MCF 10A (cell line): ENCODE measurements at places on chromosomes 13 and 19.

- no peak for DNase-seq
Observed at GRCh38 chr13:72462166-72462565, 265.3 kb downstream of the MZT1 start.

DNA sequence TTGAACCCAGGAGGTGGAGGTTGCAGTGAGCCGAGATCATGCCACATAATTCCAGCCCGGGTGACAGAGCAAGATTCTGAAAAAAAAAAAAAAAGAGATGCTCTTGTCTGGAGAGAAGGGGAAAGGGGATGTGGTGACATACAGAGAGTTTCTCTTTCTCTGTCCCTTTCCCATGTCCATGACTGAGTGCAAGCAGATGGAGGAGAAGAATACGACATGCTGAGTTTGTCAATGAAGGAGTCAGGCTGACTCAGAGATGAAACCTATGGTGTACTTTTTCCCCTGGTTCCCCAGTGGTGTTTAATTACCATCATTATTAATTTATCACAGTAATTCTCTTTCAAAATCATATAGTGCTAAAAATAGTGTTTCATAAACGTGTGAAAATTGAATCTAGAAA, 448.8 kb downstream of the FOXO1 start:
- no peak for DNase-seq

DNA sequence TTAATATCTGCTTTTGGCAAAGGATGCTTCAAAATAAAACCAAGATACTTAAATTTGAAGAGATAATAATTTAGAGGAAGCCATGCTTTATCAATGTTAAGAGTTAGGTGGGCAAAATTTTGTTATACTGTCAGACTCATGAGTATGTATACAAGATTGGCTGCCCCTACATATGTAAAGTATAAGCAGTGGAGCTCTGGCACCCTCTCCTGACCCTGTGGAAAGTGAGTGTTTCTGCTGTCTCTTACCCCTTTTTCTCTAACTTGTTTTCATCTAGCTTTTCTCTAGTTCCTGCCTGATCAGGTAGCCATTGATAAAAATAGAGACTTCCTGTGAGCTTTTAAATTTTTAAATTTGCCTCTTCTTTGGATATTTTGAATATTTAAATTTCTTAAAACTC, 710.9 kb upstream of the SPRY2 start:
- peak; percentile 9 for DNase-seq

DNA sequence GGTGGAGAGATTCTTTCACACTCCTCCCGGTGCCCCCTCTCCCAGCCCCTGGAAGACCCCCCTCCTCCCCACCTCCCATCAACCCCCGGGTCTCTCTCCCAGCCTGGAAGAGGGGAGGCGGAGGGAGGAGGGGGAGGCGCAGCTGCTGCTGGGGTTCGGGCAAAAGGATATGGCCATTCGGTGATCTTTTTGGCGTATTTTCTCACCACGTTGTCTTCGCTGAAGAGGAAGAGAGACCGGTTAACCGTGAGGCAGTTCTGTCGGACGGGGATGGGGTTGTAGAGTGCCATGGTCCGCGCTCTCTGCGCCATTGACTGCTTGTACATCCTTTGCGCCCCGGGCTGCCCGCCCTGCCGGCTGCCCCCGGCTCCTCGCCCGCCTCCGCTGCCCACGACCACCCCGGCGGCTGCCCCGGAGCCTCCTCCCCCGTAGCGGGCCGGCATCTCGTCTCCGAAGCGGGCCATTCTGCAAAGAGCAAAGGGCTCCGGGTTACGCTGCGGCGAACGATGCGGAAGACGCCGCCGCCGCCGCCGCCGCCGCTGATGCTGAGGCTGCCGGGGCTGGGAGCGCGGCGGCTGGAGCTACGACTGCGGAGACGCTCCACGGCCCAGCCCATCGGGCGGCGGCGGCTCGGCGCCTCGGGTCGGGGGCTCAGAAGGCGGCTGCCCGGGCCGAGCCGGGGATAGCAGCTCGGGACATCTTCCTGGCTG, 363 bp downstream of the CACNA1A start:
- DNase-seq = no peak

- no peak for DNase-seq
Observed at GRCh38 chr13:32737679-32738078, 151.4 kb downstream of the PDS5B start.

- DNase-seq = no peak
Observed at GRCh38 chr13:36430247-36431203, 1.8 kb upstream of the CCNA1 start.

GRCh38 chr19:30222428-30222873, 149.7 kb upstream of the ZNF536 start:
- no peak for DNase-seq

DNA sequence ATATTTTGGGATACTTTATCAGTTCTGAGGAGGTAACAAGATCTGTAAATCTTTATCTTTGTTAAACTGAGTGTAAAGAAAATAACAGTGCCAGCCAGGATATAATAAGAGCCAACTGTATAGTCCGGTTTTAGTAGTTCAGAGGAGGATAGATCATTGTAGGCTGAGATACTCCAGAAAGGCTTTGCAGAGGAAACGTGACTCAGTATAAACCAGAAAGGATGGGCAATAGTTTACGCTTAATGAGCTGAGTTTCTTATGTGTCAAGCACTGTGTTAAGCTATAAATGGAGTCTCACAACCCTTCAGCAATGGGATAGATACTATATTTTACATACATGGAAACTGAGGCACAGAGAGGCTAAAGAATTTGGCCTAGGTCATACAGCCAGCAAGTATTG, 3.8 kb downstream of the RFXAP start:
- DNase-seq = no peak

DNA sequence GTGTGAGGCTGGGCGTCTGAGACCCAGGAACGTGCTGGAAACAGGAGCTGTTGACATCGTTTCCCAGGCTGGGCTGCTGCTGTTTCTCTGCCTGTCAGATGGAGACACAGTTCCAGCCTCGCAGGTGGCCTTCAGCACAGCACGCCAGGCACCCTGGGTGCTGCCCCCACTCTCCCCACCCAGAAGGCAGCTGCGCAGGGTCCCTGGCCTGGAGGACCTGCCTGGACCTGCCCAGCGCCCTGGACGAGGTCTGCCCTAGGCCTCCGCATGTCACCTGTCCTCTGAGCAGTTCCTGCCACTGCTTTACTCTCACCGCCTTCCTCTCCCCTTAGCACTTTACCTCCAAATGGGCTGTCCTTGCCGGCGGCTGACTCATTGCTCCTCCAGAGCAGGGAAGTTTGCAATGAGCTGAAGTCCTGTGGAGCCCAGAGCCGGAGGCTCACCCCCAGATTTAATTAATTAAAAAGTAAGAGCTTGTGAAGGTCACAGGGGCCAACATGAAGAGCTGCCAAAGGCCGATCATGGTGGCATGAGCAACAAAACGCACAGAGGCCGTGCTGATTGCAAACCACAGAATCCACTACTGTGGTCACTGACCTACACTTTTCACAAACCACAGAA, 32.2 kb downstream of the C13orf46 start:
- DNase-seq = peak; percentile 65

DNA sequence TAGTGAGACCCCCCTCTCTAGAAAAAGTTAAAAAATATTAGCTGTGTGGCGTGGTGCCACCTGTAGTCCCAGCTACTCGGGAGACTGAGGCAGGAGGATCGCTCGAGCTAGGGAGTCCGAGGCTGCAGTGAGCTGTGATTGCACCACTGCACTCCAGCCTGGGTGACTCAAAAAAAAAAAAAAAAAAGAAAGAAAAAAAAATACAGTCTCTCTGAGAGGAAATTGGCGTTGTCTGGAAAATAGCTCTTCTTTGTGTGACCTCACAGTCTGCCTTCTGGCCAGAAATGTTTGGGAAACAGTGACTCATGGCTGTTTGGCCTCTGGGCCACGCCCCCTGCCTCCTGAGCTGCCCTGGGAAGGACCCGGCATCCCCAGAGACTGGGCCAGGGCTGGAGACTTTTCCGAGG, 10.7 kb downstream of the MARCHF2 start:
- peak; percentile 99 for DNase-seq

GRCh38 chr13:113620036-113620796, 35.7 kb downstream of the TFDP1 start:
- no peak for DNase-seq

GRCh38 chr13:98526182-98526512, 50.8 kb downstream of the STK24 start:
- no peak for DNase-seq

GRCh38 chr13:99662678-99663077, 161.4 kb downstream of the TM9SF2 start:
- no peak for DNase-seq

DNA sequence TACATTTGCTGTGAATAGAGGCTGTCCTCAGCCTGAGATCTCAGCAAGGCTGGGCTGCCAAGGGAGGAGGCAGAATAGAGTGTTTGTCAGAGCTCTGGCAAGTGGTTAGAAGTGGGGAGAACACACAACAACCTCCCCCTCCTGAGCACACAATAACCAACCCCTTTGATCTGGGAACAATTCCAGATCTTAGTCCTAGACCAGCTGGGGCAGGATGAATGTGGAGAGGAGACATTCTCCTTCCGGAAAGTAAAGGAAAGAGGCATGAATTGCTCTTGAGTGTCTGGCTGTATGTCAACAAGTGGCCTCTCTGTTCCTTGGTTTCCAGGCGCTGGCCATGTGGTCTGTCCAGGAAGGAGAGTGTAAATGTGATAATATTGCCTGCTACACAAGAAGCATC, 114.9 kb upstream of the TMTC4 start:
- DNase-seq = peak; percentile 14

DNA sequence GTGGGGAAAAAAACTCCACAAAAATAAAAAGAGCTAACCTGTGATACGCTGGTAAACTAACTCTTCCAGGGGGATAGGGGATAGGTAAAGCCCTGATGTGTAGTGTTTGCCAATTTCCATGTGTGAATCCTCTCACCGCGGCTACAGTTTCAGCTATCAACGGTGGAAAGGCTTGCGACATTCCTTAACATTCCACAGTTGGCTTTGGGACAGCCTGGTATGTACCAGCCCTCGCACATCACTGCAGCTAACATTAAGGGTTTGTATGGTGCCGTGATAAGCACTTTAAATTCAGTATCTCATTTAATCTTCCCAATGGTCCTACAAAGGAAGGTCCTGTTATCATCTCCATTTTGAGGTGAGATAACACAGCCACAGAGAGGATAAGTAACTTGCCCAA, 112.4 kb downstream of the KATNAL1 start:
- no peak for DNase-seq

DNA sequence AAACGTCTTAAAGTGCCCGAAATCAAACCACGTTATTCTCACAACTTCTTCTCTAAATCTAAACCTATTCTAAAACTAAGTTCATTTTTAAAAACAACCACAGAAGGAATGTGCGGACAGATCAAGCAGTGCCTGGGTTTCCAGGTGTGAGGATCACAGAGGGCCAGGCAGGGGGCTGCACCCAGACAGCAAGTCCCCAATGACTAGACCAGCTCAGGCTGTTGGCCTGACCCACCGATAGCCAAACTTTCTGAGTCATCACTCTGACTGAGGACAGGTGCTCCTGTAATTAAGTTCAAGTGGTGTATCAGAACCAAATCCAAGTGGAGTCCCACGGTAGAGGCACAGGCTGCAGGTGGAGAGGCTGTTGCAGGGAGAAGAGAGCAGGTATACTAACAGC, 37.6 kb upstream of the EPHX3 start:
- DNase-seq = no peak

GRCh38 chr13:50224534-50224933, 209.3 kb downstream of the KCNRG start:
- DNase-seq = peak; percentile 94

- no peak for DNase-seq
Observed at GRCh38 chr13:96544957-96545356, 449.3 kb downstream of the OXGR1 start.

- peak; percentile 37 for DNase-seq
Observed at GRCh38 chr13:93413972-93414717, 187.5 kb downstream of the GPC6 start.

GRCh38 chr19:46368116-46368515, 21.2 kb downstream of the PPP5C start:
- no peak for DNase-seq

DNA sequence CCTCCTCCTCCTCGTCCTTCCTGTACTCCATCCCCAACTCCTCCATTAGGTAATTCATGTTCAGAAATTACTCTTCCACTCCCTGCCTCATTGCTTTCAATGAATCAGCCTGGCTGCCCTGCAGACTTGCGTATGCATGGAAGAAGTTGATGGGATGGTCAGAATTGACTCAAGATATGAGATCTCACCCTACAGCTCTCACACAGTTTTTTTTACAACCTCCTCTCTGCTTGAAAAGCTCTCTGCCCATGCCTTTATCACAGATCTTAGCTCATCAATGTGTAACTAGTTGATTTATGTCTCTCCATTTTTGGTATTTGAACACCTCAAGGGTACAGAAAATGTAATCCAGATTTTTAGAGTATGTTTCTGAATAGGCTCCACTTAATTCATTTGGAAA, 506.9 kb downstream of the TBC1D4 start:
- no peak for DNase-seq
